ENCODE measurements at places on chromosomes 5 and 9.

DNA sequence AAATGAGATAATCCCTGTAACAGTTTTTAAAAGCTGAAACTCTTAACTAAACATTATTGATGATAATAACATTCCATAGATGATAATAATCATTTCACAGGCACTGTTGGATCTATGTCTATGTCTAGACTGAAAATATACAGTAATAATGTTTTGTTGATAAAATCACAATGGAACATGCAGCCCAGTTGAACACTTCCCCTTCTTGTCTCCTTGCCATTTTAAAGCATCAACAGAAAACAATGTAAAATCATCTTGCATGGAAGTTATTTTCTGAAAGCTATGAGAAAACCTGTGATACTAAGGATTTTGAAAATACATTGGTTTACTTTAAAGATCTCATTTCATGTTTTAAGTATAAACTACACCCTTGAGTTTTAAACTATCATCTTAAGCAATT is 1.9 kb downstream of the GAPT start:
- no peak for DNase-seq

DNA sequence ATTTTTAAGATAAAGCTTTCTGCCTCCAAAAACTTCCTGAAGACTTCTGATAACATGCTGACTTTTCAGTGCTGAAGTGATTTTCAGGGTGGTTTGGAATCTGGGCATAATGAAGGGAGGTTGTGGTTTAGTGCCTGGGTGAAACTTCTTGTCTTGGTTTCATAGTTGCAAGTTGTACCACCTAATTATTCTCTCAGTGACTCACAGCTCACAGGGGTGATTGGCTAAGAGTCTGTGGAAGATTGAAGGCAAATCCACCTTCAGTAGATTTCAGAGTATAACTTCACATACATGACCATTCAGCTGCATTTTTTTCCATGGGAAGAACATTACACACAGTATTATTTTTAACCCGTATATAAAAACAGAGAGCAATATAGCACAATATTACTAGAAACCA is 199.9 kb downstream of the PTTG1 start:
- no peak for DNase-seq

GRCh38 chr9:89811886-89812450 is 207.2 kb downstream of the GADD45G start:
- DNase-seq, result no peak

- DNase-seq, result no peak
Observed at GRCh38 chr5:67900514-67900913, 315.0 kb upstream of the PIK3R1 start.

DNA sequence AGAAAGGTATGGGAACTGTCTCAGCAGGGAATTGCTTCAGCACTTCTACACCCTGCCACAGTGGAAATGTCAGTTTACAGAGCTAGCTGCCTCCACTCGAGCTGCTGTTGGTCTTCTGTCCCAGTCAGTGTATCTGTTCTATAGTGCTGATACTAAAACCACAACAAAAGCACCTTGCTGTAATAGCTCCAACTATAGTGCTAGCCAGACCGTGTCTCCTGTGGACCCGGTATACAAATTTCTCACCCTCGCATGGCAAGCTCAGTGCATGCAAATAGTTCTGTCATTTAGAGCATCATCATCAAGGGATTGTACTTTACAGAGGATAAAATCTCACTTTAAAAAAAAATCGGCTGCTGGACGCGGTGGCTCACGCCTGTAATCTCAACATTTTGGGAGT is 51.5 kb upstream of the IQGAP2 start:
- no peak for DNase-seq

GRCh38 chr5:42491699-42492098 is 68.5 kb downstream of the GHR start:
- DNase-seq, result no peak

DNA sequence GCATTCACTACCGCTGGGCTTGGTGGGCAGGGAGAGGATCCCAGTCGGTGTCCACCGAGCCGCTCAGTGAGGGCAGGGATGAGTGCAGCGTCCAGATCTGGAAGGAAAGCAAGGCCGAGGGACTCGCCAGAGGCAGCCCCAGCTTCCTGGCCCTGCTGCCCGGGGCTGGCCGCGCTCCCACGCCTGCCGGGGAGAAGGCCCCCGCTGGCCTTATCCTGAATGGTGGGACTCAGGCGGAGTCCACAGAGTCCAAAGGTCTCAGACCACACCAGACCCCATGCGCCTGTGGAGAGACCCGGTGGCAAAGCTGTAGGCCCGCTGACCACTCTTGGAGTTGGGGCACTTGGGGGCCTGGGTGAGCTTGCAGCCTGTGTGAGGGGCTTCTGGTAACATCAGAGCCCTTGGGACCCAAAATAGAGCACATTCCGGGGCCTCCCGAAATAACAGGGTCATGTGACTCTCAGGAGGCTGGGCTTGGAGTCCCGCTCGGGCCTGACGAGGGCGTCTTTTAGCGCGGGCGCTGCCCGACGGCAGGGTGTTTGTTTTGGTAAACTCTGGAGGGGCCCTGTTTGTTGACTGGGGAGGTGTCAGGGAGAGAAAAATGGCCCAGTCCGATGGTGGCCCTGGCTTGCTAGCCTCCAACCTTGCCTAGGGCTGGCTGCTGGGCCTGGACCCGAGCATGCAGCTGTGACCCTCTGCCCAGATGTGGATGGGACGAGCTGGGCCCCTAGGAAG is 2.8 kb downstream of the RXRA start:
- DNase-seq, result no peak

All from stimulated activated CD8-positive, alpha-beta memory T cell treated with anti-CD3 and anti-CD28 coated beads, Interleukin-15, amount 100 ng/mL, for 48 hours (primary cell).